Fibroblast of skin of right biceps (primary cell): ENCODE measurements at places on chromosomes 3 and 15.

GRCh38 chr3:163538387-163538786 is 1539.9 kb downstream of the SI start:
- DNase-seq: no peak

- DNase-seq: no peak
These were observed 89.2 kb downstream of the ECT2 start for GRCh38 chr3:172839679-172840078.

DNA sequence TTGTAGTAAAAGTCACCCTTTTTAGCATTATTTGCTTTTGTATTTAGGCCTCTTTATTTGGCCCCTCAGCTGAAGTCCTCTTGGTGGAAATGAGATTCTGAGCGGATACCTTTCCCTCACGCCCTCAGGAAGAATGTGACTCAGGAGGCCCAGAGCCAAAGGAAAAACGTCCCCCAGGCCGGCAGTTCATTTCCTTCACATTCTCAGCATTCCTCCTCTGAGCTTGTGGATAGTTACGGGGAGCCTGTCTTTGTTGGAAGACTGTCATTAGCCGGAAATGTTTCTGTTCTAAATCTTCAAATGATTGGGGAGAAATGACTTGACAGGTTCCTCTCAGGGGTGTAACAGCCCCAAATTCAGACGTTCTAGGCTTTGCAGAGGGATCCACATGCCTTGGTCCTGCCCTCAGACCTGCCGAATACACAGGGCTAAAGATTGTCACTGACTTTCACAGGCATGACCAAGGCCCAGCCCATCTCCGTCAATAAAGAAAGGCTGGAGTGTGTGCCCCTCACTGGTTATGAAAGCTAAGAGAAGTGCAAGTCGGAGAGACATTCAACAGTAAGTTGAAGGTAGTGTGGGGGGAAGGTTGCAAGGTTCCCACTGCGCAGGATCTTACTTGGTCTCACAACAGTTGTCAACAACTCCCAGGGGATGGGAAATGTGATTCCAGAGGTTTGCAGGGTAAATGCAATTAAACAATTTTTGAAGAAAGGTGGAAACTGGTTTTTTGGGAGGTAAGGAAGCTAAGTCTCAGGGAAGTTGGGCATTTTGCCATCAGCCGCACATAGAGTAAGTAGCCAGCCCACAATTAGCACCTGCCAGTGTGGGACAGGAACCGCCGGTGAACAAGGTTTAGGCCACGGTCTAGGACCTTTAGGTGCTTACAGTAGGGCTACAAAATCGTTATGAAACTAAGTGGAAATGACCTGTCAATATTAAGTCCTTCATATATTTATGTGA is 39.7 kb upstream of the MYZAP start:
- peak; percentile 91 for DNase-seq

DNA sequence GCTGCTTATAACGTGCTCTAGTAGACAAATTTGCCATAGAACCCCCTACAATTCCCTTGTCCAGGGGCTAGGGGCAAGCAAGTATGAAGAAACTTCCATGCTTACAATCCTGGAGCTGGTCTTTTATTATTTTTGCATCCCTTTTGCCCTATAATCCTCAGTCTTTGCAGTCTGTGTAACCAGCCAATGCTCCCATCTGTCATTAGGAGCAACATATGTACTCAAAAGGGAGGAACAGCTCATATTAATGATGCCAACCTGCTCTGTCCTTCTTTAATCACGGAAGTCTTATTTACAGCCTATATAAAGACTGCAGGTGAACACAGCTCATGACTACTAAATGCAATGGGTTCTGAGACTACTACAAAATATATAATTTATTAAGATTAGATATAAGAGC is 263.3 kb downstream of the ZIC1 start:
- no peak for DNase-seq

DNA sequence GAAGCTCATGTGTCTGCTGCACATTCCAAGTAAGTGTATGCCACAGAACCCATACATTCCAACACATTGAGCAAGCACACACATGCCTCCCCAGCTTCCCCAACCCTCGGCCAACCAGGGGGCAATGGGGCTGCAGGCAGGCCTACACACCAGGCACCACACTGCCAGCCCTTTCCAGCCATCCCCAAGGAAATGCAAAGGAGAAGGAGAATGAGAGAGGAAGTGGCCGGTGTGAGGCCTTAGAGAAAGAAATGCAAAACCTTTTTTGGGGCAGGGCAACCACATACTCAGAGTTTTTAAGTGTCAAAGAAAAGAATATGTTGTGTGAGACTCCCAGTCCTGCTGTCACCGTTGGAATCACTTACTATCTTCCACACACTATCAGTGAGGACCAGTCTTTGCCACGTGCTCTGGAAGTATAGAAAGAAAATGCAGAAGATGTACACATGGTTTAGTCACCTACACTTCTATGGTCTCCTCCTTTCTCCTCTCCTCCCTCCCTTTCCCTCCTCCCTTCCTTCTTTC is 11.1 kb downstream of the IGF2BP2 start:
- peak; percentile 91 for DNase-seq

DNA sequence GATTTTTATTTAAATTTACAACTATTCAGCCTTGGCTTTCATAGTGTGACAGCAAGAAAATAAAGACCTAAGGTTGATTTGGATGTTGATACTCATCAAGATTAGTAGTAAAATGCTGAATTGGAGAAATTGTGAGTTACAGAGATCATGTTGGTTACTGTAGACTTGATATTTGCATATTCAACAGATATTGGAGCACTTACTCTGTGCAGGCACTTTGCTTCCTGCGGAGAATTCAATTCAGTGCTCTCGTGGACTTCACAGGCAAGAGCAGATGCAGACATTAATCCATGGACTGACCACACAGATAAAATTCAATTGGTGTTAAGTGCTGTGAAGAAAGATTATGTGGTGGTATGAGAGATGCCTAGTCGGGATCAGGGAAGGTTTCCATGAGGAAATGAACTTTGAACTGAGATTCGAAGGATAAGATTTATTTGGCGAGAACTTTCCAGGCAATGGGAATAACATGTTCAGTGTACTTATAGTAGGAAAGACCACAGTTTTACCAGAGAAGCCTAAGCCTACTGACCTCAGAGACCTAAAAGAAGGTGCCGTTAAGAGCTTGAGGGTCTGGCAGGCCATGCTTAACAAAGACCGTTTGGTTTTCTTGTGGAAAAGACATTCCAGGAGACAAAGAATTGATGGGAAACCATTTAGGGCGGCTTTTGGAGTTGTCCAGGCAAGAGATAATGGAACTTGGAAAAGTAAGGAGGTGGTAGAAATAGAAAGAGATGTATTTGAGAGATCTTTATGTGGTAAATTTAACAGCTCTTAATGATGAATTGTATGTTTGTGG is 4.3 kb downstream of the SELENOT start:
- DNase-seq: no peak

DNA sequence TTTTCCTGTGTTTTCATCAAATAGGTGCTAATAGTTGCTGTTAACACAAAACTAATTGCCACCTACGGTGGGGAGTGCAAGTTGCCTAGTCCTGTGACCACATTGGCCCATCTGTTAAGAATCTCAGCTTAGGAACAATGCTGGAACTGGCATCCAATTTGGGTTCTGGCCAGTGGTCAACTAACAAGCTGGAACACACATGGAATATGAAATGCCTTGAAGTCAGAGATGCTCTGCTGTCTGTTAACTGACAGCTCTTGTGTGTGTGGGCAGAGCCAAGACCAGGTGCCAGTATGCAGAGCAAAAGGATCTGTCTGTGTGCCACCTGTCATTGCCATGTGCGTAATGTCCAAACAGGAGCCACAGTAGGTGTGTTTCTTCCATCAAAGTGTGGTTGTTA is 460.8 kb downstream of the ROBO2 start:
- no peak for DNase-seq

DNA sequence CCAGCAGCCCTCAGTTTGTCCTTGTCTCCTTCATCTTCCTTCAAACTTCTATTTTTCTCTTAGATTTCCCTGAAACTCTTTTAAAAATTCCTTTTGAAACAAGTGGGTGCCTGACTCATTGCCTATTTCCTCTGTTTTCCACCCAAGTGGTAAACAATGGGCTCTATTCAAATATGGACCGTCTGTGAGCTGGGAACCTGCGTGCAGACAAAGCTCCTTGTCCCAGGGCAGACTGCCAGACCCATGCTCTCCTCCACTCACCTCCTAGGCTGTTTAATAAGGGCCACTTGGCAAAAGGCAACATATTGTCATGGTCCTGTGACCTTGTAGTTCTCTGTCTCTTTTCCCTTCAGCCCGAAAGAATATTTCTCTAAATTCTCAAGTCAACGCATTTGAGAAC is 332.7 kb upstream of the THBS1 start:
- peak; percentile 76 for DNase-seq

DNA sequence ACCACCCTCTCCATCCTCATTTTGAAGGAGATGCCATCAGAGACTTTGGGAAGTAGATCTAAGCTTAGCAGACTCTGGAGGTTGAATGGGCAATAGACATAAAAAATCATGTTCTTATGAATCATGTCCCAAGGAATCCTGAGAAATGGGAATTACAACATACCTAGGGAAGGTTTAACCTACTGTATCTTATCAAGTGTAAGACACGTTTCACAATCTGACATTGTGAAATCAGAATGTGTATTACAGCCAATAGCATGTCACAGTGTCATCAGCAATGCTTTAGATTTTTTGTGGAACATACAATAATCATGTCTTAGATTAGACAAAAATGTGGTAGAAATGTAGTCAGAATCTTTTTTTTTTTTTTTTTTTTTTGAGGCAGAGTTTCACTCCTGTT is 332.4 kb upstream of the TLE3 start:
- peak; percentile 84 for DNase-seq

DNA sequence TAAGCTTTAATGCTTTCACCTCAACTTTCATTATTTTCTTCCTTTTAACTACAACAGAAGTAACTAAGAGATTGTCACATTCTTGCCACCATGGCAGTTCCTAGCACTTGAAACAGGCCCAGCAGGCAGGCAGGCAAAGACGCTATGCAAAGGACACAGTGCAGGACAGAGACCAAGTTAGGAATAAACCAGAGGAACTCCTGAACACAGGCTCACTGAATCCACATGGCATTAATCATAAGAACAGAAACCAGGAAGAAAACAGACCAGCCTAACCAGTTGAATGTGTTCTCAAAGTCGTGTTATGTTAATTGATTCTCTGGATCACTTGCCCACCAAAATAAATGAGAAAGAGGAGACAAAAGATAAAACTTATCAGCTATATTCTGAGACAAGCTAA is 397.6 kb downstream of the TBL1XR1 start:
- DNase-seq: no peak

GRCh38 chr3:114804099-114804498 is 343.0 kb downstream of the ZBTB20 start:
- no peak for DNase-seq

- no peak for DNase-seq
These were observed 450.4 kb downstream of the UNC13C start for GRCh38 chr15:54428596-54428995.

DNA sequence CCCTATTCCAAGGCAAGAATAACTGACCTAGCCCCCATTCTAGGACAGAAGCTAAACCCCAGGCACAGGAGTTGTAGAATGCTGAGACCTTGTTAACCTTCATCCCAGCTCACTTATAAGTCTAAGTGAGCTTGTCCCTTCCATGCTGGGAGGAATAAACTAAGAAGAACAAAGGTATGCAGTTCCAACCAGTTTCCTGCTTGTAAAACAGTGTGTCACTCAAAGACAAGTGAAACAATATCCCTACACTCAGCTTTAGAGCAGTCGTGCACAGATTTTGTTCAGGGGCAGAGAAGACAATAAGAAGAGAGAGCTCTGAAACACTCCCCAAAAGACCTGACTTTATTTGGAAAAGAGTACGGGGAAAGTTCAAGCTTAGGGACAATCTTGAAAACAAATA is 292.1 kb downstream of the CGGBP1 start:
- no peak for DNase-seq

- peak; percentile 69 for DNase-seq
These were observed 499.6 kb upstream of the KCNMB2 start for GRCh38 chr3:178036451-178037144.

GRCh38 chr3:38345879-38346586 is 552 bp upstream of the XYLB start:
- no peak for DNase-seq

- DNase-seq: peak; percentile 71
These were observed 5.6 kb upstream of the ISLR2 start for GRCh38 chr15:74124759-74125158.

GRCh38 chr3:197216169-197216860 is 82.1 kb downstream of the DLG1 start:
- DNase-seq: peak; percentile 87

- DNase-seq: peak; percentile 12
These were observed 7.3 kb upstream of the CFAP91 start for GRCh38 chr3:119695480-119695879.

- DNase-seq: no peak
These were observed 583.0 kb upstream of the ROBO1 start for GRCh38 chr3:80350771-80351170.

GRCh38 chr3:126859415-126860246 is 123.3 kb upstream of the PLXNA1 start:
- DNase-seq: no peak

DNA sequence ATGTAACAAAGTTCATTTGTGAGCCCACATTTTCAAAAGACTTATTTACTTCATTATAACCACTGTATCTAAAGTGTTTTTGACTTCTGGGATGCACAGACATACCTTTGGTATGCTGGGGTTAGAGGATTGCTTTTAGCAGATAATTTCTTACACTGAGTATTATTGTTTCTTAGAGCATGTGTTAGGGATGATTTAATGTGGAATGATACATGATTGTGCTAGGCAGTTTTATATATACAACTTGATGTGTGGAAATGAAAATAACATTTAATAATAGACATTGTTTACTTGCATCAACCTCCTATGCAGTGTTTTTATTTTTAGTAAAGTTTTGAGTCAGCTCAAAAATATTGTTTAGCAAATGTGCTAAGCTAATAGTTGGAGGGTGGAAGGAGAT is 3.4 kb downstream of the KIF23 start:
- DNase-seq: peak; percentile 25

DNA sequence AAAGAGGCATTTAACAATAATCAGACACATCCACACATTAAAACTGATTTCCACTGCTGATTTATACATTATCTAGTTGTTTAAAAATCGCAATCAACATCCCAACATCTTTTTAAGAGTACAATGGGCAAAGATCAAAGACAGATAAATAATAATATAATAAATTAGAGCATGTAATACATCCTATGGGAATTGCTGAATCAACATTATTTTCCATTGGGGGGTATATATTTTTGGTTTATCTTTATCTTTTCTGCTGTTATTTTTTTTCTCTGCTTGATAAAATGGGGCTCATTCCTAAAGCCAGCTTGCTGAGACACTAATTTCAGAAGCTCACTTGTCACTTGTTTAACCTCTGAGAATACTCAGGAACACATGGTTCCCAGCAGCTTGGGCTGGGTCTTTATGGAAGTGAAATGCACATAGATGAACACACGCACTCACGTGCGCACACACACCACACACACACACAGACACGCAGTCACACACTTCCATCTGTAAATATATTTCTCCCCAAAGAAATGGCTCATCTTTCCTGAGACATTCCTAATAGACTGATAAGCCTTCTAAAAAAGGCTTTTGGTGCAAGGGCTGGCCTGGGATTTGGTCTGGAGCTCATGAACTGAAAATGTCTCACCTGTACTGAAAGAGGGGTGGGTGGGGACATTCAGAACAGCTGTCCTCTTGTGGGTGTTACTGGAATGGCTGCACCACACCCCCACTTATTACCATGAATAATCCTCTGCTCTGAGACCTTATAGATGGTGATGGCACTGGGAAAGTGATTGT is 3.5 kb upstream of the PPIB start:
- no peak for DNase-seq

- peak; percentile 57 for DNase-seq
These were observed 50.8 kb upstream of the RPL32 start for GRCh38 chr3:12891985-12892839.
